ENCODE measurements at places on chromosomes 1 and 21.

DNA sequence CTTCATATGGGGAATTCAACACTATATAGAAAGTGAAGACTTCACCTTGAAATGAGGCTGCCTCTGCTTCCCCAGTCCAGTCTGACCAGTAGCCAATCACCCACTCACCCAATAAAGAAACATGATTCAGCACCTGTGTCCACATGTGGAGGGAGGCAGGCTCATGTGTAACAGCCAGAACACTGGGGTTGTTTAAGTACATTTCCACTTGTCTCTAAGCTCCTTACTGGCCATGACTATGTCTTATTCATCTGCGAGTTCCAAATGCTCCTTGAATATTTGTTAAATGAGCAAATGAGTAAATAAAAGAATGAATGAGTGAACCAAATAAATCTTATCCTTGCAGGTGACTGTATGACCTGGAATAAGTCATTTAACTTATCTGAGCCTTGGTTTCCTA, 100.1 kb downstream of the BRINP2 start:
- DNase-seq = no peak

DNA sequence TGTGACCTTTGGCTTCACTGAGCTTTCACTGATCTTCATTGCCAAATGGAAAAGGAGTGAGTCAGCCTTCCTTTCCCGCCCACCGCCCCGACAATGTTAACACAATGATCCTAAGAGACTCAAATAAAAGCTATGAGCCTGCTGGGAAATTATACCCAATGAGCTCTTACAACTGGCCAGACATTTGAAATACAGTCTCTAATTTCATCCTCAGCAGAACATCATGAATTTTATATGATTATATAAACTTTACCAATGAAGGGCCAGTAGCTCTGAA, 252.5 kb downstream of the SIPA1L2 start:
- DNase-seq = no peak

- DNase-seq = no peak
These were observed 37.3 kb upstream of the HMGN1 start for GRCh38 chr21:39386194-39386593.

DNA sequence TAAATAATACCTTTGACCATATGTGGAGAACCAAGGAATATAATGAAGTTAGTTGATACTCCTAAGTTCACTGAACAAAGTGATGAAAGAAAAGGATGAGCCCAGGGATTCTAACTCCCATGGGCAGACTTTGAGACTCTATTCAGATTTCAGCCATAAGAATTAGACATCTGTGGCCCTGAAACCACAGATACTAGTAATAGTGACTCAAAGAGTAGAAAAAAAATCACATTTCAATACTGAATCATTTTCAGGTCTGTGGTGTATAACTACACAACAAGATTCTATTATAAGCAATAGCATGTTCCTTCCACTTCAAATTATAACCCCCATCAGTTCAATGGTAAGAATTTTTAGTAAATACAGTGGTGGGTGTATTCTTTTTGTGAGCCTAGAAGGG, 16.4 kb upstream of the F13B start:
- DNase-seq = no peak
